Upper lobe of right lung (tissue), 1 donor: ENCODE measurements at places on chromosomes 6 and 20. TPM values are rescaled to one million over a fixed set of nuclear protein-coding genes. Genes with fewer than 3 reads are reported as not detected.

GSTA2 gene
- not detected for total RNA-seq

SLC22A3 gene
- total RNA-seq: 30.6 TPM

DEF6 gene
- 17.4 TPM for total RNA-seq

DNA sequence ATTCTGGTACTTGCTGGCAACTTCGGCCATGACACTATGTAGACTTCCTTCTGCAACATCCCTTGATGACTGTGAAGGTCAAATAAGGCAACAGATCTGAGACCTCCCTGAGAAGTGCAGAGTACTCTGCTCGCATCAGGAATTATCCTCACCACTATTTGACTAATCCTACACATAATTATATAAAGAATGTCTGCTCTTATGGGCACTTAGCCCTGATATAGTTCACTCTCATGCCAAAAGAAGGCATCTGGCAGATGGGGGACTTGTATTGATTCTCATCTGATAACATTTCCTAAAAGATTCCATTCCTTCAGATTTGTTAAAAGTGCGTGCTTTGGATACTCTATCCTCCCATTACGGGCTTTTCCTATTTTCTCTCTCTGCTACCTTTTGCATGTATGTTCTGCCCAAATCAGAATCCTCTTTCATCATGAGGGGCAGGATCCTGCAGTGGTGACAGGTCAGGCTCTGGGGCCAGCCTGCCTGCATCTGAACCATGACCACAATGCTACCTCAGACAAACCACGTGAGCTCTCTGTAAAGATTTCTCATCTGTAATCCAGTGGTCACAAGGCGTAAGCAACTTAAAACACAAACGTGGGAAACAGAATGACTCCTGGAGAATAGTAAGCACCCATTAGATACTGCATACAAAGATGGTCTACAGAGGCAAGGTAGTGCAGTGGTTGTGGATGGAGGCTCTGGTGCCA is 134.0 kb downstream of the GJA10 start:
- no peak overlapping the region for H3K4me3 ChIP-seq
- no peaks in the 10 kb centered on the region for H3K27me3 ChIP-seq
- H3K27ac ChIP-seq: no peak overlapping the region
- H3K36me3 ChIP-seq: no peaks in the 10 kb centered on the region

- no peak overlapping the region for H3K27ac ChIP-seq
- no peak for DNase-seq
- no peak overlapping the region for H3K4me3 ChIP-seq
These were observed 5.2 kb downstream of the MCCD1 start for GRCh38 chr6:31534011-31534410.

DNA sequence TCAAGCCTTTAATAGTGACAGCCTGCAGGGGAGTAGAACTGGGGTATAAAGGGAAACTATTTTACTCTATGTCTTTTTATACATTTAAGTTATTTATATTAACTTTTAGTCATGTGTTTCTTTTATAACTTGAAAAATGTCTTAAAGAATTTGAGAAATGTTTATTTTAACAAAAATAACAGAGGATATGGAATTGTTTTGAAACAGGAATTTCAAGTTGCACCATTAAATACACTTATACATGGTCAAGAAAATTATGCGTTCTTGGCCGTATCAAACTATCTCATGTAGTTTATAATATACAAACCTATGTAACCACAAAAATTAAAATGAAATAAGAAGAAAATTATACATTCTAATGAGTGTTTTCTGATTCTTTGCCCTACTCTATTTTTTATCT is 282.7 kb downstream of the GRIK2 start:
- H3K27me3 ChIP-seq: no peaks in the 10 kb centered on the region
- no peak overlapping the region for H3K4me3 ChIP-seq
- H3K36me3 ChIP-seq: no peaks in the 10 kb centered on the region

GRCh38 chr20:24405810-24406209 is 63.6 kb upstream of the SYNDIG1 start:
- H3K4me1 ChIP-seq: no peaks in the 10 kb centered on the region
- no peak overlapping the region for H3K4me3 ChIP-seq
- H3K36me3 ChIP-seq: no peaks in the 10 kb centered on the region
- no peak overlapping the region for H3K27ac ChIP-seq
- H3K27me3 ChIP-seq: no peaks in the 10 kb centered on the region

GRCh38 chr6:30616811-30617564 is at the start of gene PPP1R10:
Gene PPP1R10, minus strand, starts transcription at chr6:30617243. Its CDS starts 7,299 bp downstream, at chr6:30609944.
- H3K36me3 ChIP-seq: peaks cover 39% of the 10 kb centered on the region
- peak within 1 kb of the TSS; percentile 99 for H3K27ac ChIP-seq
- peak; percentile 98 for DNase-seq
- peaks cover 34% of the 10 kb centered on the region for H3K4me1 ChIP-seq
- peak within 1 kb of the TSS; percentile 70 for H3K4me3 ChIP-seq

DNA sequence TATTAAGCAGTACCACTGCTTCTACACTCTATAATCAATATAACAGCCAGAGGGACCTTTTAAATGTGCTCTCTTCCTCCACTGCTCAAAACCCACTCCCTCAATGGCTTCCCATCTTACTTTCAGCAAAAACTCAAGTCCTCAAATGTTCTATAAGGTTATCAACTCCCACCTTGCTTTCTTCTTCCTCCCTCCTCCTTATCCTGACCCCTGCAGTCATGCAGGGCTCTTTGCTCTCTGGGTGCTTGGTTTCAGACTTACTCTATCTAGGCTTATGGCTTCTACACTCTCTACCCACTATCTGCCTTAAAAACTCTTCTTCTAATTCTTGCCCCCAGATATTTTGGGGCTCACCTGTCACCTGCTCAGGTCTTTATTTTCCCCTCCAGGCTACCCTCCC is 5.3 kb downstream of the ARHGAP18 start:
- no peaks in the 10 kb centered on the region for H3K27me3 ChIP-seq
- peaks cover 19% of the 10 kb centered on the region for H3K4me1 ChIP-seq
- no peaks in the 10 kb centered on the region for H3K36me3 ChIP-seq
- no peak overlapping the region for H3K4me3 ChIP-seq

GRCh38 chr6:41422161-41422560 is 86.8 kb downstream of the NCR2 start:
- no peak overlapping the region for H3K4me3 ChIP-seq
- DNase-seq: no peak
- H3K4me1 ChIP-seq: peaks cover 5% of the 10 kb centered on the region
- H3K27me3 ChIP-seq: peaks cover 4% of the 10 kb centered on the region
- H3K36me3 ChIP-seq: no peaks in the 10 kb centered on the region

GRCh38 chr20:31595654-31596411 is 9.3 kb upstream of the ID1 start:
- H3K27me3 ChIP-seq: no peaks in the 10 kb centered on the region
- no peaks in the 10 kb centered on the region for H3K36me3 ChIP-seq
- DNase-seq: peak; percentile 91
- peaks cover 31% of the 10 kb centered on the region for H3K4me1 ChIP-seq
